Ecto neural progenitor cell (in vitro differentiated cells): ENCODE measurements at places on chromosomes 13 and 19.

GRCh38 chr13:50712456-50712855 lies 131.0 kb downstream of the DLEU7 start:
- no peak for DNase-seq

DNA sequence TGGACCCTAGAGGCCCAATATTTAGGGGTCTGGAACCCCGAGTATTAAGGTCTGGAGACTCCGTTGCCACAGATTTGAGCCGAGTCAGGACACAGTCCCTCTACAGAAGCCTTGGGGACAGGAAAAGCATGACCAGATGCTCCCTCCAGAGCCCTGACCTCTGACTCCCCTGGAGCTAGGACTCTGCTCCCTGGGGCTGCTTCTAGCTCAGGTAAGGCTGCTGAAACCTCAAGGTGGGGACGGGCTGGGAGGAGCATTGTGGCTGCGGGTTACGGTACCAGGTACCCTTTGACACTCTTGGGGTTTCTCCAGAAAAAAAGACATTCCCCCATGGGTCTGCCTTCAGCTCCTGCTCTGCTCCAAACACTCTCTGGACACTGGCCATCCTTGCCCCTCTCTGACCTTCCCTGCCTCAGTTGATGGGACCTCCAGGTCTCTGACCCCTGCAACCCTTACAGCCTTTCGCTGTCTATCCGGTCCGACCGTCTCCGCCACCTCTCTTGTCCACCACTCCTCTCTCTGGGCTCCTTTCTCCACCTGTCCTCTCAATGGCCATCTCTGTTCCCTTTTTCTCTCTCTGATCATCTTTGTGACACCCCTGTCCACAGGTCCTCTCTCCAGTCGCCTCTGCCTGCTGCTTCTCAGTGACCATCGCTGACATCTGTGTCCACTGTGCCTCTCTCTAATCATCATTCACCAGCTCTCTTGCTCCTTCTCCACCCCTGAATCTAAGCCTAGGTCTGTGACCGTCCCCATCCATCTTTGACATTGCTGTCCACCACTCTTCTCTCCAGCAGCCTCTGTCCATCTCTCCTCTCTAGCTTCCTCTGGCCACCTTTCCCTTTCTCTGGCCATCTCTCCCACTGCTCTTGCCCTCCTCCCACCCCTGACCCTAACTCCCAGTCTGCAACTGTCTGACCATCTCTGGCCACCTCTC lies 1.4 kb downstream of the LRFN3 start:
- DNase-seq, result no peak

GRCh38 chr13:68616600-68617222 lies 1386.6 kb upstream of the PCDH9 start:
- DNase-seq, result no peak

- DNase-seq, result no peak
Observed at GRCh38 chr19:30314056-30314804, 58.0 kb upstream of the ZNF536 start.

- DNase-seq, result no peak
Observed at GRCh38 chr19:15641901-15642491, 1.3 kb downstream of the CYP4F3 start.

- no peak for DNase-seq
Observed at GRCh38 chr13:45511310-45512097, 46.8 kb downstream of the COG3 start.

GRCh38 chr13:98214008-98214643 lies 37.1 kb upstream of the RNF113B start:
- DNase-seq, result no peak

- no peak for DNase-seq
Observed at GRCh38 chr19:53600217-53600616, 31.6 kb upstream of the DPRX start.

DNA sequence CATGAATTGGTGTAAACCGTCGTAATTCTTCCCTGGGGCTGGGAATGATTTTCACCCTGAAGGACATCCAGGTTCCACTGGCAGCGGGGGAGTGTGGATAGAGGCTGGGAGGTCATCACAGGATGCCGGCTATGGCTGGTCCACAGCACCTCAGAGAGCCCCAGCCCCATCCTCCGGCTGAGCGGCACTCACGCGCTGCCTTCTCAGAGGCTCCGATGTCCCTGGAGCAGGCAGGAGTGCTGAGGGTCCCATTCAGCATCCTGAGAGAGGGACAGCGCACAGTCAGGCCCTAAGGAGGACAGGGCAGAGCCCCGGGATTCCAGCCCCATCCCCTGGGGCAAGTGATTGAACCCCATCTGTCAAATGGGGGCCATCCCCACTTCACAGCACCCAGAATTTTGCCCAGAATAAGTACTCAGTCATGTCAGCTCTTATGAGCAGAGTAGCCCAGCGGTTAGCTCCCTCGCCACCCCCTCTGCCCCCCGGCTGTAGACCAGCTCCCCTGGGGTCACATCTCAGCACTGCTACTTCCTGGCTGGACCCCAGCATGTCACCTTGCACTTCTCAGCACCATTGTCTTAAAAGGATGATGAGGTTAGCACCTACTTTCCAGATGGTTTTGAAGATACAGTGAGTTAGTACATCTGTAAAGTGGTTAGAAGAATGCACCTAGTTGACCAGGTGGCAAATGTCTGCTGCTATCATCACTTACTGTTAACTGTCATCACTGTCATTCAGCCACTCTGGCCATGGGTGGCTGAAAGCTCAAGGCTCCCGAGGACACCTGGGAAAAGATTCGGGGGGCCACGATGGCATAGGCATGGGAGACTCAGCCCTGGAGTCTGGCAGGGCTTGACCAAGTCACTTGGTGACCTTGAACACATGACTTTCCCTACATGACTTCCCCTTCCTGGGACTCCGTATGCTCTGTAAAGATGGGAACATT lies 11.9 kb downstream of the GRAMD1A start:
- DNase-seq, result no peak
